ENCODE measurements at places on chromosomes 16 and 17. TPM values are rescaled to one million over a fixed set of nuclear protein-coding genes. Genes with fewer than 3 reads are reported as not detected.

Gene GRAPL
- total RNA-seq, result not detected

Gene TNFRSF13B
- total RNA-seq, result not detected

Gene SPPL2C
- not detected for total RNA-seq

Gene ENPP7
- total RNA-seq, result not detected

Gene RNF222
- not detected for total RNA-seq
